ENCODE measurements at places on chromosomes 1 and 21.
A peak's percentile ranks its signal among the peaks of the same experiment; 100 is the strongest.

- DNase-seq: no peak
These were observed 27.1 kb downstream of the MAB21L3 start for GRCh38 chr1:116138277-116138792.

DNA sequence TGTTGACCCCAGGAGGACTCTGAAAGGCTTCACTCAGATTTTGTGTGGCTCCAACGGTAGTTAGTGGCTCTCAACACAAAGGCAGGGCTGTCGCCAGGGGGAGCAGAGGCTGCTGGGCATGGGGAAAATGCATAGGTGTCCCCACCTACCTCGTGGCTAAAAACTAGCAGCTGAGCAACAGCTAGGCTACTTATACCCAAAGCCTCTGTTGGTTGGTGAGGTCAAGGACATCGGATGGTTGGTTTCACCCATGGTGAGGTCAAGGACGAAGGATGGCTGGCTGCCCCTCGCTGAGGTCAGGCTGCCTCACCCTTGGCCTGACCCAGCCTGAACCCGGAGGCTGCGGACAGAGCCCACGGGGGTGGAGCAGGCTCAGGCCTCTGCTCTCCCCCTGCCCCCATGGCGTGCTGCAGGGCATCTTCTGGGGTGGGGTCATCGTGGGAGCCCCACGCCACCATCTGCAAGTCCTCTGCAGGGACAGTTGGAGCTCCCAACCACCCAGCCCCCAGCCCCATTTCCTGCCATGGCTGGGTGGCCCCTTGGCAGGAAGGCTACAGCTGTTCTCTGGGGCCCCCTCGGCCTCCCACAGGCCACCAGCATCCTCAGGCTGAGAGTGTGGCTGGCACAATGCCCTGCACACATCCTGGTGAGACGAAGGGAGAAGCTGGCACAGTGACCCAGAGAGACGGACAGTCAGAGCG lies 8.5 kb upstream of the GNB1 start:
- DNase-seq: no peak

- peak; percentile 57 for DNase-seq
These were observed 262.0 kb downstream of the HMCN1 start for GRCh38 chr1:185996211-185996610.

DNA sequence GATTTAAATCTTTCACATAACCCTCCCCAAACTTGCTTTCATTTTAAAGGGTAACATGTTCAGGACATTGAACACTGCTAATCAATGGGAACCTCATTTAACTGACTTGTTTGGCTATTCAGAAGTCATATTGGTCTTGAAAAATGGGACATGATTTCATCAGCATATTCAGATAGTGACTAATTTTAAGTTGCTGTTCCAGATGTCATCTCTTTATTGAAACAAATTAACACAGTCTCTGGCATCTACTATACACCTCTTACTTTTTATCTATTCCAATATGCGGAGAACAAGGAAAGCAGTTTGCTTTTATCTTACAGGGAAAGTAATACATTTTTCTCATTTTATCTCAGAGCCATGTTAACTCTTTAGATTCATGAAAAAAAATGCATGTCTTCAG lies 310.1 kb downstream of the S1PR1 start:
- no peak for DNase-seq

- DNase-seq: no peak
These were observed 729 bp upstream of the CDCA8 start for GRCh38 chr1:37691497-37692077.

- DNase-seq: peak; percentile 42
These were observed 304 bp upstream of the GNG12 start for GRCh38 chr1:67833602-67833940.

DNA sequence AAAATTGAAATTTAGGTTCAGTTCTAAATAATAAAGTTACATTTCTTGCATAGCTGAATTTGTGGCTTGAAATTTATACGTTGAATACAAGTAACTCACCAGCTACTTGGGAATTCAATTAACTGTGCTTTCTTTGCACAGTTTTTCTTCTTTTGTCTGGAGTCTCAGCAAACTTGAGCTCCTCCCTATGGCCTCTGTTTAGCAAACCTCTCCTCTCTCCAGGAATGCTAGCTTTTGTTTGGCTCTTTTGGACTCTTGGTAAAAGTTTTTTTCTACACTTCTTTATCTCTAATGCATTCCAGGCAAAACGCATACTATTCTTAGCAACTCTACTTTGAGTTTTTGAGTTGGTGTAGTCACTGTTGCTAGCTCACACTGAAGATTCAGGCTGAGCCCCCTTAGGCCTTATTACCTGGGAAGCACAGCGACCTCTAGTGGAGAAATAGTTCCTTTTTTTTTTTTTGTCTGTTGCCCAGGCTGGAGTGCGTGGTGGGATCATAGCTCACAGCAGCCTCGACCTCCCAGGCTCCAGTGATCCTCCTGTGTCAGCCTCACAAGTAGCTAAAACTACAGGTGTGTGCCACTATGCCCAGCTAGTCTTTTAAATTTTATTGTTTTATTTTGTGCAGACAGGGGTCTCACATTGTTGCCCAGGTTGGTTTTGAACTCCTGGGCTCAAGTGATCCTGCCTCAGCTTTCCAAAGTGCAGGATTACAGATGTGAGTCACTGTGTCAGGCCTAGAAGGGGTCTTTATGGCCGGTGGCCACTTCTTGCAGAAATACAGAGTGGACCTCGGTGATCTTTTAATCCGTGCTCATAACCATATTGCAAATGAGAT lies 61.7 kb downstream of the CASQ2 start:
- peak; percentile 46 for DNase-seq
